ENCODE measurements at places on chromosomes 16 and 17. TPM values are rescaled to one million over a fixed set of nuclear protein-coding genes. Genes with fewer than 3 reads are reported as not detected.

DNA sequence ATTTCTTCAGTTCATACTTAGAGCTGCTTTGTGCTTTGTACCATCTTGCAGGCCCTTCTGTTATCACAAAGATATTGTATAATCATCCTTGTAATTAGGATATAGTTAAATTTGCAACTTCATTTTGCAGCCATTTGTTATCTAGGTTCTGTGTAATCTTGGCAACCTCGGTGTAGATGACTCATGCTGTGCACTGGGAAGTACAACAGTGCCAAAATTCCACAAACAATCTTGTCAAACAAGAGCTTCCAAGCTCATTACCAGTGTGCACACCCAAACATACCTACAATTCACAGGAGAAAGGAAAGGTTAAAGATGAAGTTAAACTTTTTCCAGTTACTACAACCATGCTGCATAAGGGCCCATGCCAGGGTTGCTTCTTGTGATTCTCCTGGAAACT is 1231.8 kb downstream of the CDH11 start:
- no peak overlapping the region for H3K27ac ChIP-seq
- DNase-seq = no peak
- no peaks in the 10 kb centered on the region for H3K27me3 ChIP-seq
- no peaks in the 10 kb centered on the region for H3K36me3 ChIP-seq
- no peaks in the 10 kb centered on the region for H3K4me1 ChIP-seq

GRCh38 chr17:72810991-72811508 is 281.4 kb downstream of the SLC39A11 start:
- H3K4me1 ChIP-seq = no peaks in the 10 kb centered on the region
- H3K27ac ChIP-seq = no peak overlapping the region
- no peaks in the 10 kb centered on the region for H3K27me3 ChIP-seq
- peaks cover 19% of the 10 kb centered on the region for H3K36me3 ChIP-seq

DNA sequence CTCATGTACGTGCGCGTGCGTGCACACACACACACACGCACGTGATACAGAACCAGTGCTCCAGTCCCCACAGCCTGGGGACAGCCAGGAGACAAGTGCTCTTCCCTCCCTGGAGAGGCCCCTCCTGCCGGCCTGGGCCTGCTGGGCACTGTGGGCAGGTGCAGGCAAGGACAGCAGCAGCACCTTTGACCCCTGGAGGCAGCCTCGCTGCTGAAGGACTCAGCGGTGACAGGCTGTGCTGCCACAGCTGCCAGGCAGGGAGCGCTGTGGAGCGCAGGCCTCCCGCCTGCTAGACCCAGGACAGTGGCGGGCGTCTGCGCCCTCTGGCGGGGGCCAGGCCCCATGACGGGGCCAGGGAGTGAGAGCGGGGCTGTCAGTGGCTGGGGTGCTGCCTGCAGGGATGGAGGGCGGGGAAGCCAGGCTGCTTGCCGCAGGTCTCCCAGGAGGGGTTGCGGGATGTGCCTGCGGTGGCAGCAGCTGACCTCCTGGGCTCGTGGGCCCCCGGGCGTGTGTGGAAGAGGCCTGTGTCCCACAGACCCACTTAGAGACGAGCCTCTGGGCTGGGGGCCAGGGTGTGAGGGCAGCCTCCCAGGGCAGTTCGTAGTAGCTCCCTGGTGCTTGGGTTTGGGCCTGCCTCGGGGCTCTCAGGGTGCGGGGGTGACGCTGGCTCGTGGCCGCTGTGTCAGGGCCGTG is 63.5 kb upstream of the PVALEF start:
- peaks cover 65% of the 10 kb centered on the region for H3K36me3 ChIP-seq
- H3K27ac ChIP-seq = no peak overlapping the region

GRCh38 chr16:73558219-73558618 is 510.3 kb upstream of the ZFHX3 start:
- no peak for DNase-seq
- H3K4me1 ChIP-seq = no peaks in the 10 kb centered on the region
- no peak overlapping the region for H3K4me3 ChIP-seq
- H3K36me3 ChIP-seq = no peaks in the 10 kb centered on the region
- H3K27ac ChIP-seq = no peak overlapping the region
- peaks cover 3% of the 10 kb centered on the region for H3K27me3 ChIP-seq

DNA sequence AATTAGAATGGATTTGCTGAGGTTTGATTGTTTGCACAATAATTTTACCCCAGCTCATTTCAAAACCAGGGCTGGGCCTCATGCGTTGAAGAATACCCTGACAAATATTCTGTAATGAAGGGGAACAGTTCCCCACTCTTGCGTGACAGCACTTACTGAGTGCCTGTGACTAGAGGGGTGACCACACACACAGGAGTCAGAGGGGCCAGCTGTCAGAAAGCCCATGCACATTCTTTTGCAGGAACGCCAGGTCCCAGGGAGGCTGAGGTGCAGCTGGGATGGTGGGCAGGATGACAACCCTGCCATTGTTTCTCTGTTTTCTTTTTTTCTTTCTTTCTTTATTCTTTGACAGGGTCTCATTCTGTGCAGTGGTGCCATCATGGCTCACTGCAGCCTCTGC is 44.6 kb downstream of the SMPD3 start:
- no peaks in the 10 kb centered on the region for H3K36me3 ChIP-seq
- no peak overlapping the region for H3K4me3 ChIP-seq
- DNase-seq = no peak
- no peak overlapping the region for H3K27ac ChIP-seq
- no peaks in the 10 kb centered on the region for H3K27me3 ChIP-seq
- H3K4me1 ChIP-seq = no peaks in the 10 kb centered on the region

The C17orf113 gene
- total RNA-seq = 2.1 TPM

The HIC1 gene
- total RNA-seq = 6.5 TPM
